ENCODE measurements at places on chromosomes 2 and 18.

DNA sequence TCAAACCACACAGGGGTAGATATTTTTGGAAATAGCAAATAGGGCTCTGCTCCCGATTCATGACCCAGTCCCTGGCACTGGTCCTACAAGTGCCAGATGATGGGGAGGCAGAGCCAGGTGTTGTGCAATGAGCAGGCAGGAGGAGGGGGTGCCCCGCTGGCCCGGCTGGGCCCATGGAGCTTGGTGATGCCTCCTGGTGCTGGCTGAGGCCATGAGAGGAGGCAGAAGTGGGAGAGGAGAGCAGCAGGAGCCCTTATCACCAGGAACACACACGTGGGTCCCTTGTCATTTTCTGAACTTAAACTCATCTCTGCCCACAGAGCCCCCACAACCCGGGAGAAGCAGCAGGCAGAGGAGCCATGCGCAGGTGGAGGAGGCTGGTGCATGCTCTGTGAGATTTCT, 90.5 kb upstream of the MAPK4 start:
- no peak for DNase-seq

- no peak for DNase-seq
These were observed 18.8 kb upstream of the TAF1B start for GRCh38 chr2:9824441-9824840.

GRCh38 chr2:107545851-107546250, 280.8 kb upstream of the RGPD4 start:
- DNase-seq = no peak

DNA sequence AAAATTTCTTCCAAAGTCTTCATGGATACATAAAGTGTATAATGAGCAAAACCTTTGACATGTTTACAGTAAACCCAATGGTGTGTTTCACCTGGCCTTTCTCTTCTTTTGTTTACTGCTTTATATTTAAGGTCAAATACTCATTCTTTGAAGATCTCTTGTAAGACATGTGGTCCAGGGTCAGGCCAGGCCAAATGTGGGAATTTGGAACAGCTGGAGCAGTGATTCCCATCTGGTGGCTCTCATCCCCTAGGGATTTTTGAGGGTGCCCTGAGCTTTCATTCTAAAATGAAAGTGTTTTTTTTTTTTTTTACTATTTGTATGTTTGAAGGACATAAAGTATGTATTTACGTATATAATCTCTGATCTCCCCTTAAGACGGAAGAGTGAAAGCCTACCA, 13.8 kb upstream of the MGAT5 start:
- no peak for DNase-seq

DNA sequence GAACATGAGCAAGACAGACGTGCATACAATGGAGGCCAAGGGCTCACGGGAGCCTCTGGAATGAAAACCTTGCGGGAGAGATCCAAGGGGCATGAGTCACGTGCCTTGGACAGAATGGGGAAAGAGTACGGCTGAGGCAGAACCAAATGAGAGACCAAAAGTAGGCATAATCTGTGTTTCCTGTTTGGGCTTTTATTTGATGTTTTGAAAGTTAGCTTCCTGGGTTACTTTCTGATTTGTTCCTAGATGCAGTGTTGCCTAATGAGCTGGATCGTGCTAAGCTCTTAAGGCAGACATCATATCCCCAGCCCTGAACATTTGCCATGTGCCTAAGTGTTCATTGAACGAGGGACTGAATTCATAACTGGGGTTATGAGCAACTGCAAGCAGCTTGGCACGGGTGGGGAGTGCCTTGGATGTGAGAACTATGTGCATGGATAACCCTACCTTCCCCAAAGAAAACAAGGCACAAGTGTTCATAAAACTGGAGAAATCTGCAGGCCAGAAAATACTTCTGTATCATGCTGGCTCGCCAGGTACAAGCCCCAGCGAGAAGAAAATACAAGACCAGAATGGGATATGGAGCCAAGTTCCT, 60.3 kb upstream of the RPL31 start:
- DNase-seq = no peak

DNA sequence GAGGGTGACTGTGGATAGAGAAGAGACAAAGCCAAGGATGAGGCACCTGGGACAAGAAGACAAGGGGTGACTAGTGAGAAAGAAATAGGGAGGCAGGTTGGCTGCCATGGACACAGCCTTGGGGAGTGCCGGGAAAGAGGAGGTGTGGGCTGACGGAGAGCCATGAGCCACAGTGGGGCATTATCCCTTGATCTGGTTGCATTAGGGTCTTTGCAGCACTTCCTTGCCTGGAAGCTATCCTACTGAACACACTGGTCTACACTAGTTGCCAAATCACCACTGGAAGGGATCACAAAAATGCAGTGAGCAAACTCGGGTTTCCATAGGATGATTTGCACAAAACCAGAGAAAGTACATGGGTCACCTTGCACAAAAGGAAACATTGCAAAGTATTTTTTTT, 27.7 kb upstream of the ASB18 start:
- DNase-seq = no peak

- DNase-seq = no peak
These were observed 660.7 kb downstream of the DSC3 start for GRCh38 chr18:30381826-30382225.

DNA sequence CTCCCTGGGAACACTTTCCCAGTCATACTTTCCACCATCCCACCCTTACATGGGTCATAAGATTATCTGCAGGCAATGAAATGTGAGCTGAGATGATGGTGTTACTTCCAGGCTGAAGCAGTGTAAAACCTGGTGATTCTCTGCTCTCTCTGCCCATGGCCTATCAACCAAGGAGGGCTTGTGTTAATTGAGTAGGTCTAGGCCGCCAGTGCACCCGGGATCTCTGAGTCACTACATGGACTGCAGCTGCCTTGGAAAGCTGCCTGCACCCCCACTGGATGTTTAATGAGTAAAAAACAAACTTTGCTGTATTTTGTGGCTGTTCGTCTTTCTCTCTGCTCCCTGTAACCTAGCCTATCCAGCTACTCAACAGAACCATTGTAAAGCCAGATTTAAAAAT, 451.7 kb upstream of the SMIM21 start:
- no peak for DNase-seq

DNA sequence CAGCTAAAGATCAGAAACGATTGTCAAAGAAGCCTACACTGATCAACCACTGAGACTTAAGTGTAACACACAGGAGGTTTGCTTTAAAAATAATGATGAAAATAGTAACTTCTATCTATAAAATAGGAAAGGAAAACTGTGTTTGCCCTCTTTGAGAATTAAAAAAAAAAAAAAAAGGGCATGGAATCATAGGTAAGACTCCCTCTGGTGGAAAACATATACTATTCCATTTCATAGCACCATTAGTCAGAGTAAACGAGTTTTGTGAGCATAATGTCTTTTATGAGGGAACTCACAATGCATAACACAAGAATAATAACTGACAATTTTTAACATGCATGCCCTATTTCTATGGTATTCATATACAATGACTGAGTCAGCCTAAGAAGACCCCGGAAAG, 36.3 kb downstream of the SLC35F5 start:
- DNase-seq = no peak

DNA sequence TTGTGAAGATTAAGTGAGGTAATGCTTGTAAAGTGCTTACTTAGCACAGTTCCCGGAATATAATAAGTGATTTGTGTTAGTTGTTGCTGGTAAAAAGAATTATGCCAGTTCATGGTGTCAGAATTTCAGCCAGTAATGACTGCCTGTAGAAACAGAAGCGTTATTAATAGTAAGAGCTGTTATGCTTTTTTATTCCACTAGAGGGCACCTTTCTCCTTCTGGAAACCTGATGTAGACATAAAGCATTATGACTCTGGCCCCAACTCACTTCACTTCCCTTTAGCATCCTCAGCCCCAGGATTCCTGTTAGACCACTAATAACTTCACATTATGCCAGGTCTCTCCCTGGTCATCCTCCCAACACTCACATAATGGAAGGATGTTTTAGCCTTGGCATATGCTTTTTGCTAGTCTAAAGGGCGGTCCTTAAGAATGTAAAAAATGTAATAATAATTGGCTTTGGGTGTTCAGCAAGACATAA, 34.9 kb downstream of the C18orf54 start:
- DNase-seq = peak; percentile 70

- no peak for DNase-seq
These were observed 35.4 kb upstream of the SKOR2 start for GRCh38 chr18:47286776-47287410.

- no peak for DNase-seq
These were observed 118.9 kb upstream of the CCDC150 start for GRCh38 chr2:196520605-196521004.

DNA sequence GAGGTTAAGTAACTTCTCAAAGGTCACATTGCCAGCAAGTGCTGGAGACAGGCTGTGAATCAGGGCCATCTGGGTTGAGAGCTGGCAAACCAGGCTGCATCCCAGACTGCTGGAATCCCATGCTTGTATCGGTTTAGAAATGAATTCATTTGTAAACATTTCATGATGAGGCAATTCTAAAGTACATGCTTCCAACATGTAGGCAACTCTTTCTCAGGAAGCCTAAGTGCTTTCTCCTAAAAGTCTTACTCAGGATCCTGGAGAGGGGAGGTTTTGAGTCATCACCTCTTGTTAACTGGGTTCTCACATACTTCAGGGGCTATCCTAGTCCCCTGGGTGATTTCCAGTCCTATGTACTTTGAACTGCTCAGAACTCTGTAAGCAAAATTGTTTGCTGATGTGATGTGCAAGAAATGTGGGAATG, 416.5 kb downstream of the MEIS1 start:
- DNase-seq = no peak

DNA sequence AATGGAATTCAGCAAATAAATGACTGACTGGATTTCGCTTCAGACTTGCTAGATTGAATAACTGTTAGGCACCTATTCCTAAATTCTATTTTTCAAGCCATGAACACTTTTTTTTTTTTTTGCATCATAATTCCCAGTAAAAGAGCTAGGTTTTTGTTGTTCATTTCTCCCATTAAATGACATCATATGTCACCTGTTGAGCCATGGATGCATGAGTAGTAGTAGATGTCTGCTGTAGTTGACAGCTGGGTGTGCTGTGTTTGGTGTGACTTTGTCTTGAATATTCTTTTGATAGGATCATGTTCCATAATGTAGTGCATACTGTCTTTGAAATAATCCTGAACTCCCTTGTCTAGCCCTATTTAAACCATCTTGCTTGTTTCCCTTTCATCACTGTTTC, 115.2 kb downstream of the RAB3GAP1 start:
- no peak for DNase-seq

- no peak for DNase-seq
These were observed 288.9 kb upstream of the FBXO11 start for GRCh38 chr2:48195169-48195568.

DNA sequence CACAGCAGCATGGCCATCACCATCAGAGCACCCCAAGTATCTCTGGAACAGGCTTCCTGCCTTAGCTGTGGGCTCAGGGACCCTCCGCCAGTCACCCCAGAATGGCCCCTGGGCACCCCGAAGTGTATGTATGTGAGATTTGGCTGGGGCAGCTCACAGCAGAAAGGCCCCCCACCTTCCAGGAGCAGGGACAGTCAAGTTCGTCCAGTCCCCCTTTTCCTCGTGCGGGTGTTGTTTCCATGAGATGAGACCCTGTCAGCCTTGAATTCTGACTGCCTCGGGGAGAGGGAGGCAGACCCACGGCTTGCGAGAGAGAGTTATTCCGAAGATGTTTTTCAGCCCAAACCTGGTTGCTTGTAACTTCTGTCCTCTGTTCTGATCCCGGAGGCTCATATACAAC, 290.9 kb upstream of the HDAC4 start:
- no peak for DNase-seq

GRCh38 chr2:136909777-136910176, 144.4 kb downstream of the THSD7B start:
- no peak for DNase-seq
